ENCODE measurements at places on chromosomes 4 and X.

GRCh38 chr4:86757468-86757867, 91.7 kb downstream of the SLC10A6 start:
- DNase-seq: no peak

DNA sequence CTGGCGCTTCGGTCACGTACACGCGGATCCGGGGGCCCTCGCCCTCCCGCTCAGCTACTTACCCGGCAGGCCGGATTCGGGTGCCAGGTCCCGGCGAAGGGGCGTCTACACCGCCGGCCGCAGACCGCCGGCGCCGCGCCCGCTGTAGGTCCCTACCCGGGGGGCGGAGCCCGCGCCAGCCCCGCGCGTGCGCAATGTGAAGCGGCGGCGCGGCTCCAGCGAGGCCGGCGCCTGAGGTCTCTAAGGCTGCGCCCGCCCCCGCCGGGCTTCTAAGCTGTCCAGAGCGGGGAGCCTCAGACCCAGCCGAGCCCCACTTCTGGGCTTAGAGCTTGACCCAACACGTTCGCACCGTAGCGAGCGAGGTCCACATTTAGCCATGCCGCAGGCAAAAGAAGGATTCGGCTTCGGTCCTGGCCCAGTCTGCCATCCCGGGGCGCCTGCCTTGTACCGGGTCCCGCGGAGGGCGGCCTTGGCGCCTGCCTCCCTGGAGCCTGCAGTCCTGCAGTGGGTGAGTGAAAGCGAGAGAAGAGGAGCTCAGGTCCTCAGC, at the start of gene ZNF518B:
TSS of gene ZNF518B (minus strand) at position 172 of the 547 bp plus-strand sequence. CDS start 11,098 bp downstream, outside the sequence.
- DNase-seq: peak; percentile 86

DNA sequence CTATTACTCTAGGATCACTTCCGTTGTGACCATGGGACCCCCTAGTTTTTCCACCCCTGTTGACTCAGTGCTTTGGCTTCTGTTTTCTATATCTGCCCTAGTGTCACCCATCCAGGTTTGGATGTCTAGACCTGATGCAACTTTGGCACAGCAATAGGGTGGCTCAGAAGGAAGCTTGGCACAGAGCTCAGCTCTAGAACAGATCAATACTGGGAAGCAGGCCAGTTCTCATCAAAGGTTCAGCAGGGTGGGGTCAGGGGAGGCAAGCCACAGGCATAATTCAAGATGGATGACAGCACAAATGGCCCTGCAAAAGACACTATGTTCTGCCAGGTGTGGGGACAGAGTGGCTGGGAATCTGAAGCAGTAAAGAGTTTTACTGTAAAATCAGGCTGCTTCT, 74.2 kb upstream of the EGFL6 start:
- no peak for DNase-seq

DNA sequence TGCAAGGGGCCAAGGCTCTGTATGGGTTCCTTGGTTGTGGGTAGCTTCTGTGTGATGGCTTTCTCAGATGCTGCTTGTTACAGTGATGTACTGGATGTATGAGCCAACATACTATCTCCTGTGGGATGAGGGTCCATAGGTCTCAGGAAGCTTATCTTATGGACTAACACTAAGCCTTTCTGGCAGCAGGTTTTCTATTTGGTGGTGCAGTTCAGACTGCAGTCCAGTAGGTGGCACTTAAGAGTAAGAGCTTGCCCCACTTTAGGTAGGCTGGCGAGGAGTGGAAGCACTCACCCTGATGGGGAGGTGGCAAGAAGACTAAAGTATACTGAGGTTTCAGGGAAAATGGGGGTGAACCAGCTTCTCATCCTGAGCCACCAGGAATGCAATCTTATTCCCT, 306.7 kb upstream of the MAOA start:
- peak; percentile 31 for DNase-seq

Measured in CD4-positive, alpha-beta memory T cell (primary cell).